ENCODE measurements at places on chromosomes 1 and 21.

DNA sequence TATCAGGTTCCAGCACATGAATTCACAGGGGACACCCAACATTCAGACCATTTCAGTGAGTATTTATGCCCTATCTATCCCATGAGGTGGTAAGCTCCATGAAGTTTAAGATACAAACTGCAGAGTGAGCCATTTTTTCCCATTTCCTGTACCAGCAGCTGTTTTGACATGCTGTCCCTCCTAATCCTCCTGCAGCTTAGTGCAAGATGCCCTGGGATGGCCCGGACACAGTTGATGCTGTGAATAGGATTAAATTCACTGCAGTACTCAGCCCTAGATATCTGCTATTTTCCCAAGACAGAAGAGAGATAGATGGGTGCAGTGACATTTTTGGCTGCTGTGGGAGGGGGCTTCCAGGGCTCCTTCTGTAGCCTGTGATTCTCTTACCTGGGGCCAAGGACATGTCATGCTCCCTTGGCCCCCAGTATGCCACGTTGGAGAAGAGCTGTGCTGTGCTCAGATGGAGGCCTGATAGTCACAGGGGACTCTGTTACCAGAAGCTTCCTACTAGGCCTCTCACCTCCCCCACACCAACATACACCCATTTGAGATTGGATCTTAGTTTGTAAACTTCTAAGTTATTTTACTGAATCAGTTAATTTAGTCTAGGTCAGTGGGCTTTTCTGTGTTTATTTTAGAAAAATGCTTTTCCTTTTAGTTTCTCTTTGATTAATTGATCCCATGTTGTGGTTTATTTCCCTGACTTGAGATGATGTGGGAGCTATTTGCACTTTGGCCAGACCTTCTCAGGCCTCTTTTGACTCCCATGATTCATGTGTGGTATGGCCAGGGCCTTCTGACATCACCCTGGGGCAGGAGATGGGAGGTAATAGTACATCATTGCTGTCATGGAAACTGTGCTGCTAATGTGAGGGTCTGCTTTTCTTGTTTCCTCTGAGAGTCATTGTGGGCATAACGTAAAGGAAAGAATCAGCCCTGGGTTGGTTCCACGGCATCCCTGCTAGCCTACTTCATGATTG lies 92.6 kb downstream of the ST3GAL3 start:
- no peak for DNase-seq

GRCh38 chr1:18157352-18157751 lies 49.8 kb downstream of the IGSF21 start:
- DNase-seq: no peak

- no peak for DNase-seq
Observed at GRCh38 chr1:155648207-155649147, 38.5 kb downstream of the MSTO1 start.

DNA sequence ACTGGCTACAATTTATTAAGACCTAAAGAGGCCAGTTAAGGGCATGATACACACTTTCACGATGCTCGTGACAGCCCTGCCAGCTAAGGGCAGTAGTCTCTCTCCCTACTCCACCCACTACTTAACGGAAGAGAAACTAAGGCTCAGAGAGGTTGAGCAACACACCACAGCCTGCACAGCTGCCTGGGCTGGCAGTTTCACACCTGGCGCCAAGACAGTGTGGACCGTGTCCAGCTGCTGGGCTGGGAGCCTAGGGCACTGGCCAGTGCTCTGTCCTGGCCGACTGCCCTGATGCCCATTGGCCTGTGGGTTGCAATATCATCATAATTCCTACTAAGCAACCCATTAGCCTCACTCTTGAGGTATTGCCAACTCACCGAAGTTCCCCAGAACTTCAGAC lies 27.6 kb downstream of the TENT5C start:
- DNase-seq: no peak

- no peak for DNase-seq
Observed at GRCh38 chr1:9838946-9839345, 15.2 kb upstream of the CLSTN1 start.

GRCh38 chr1:48966583-48966982 lies 189.9 kb upstream of the BEND5 start:
- no peak for DNase-seq

GRCh38 chr1:59936358-59936821 lies 9.8 kb upstream of the CYP2J2 start:
- no peak for DNase-seq

GRCh38 chr1:87202922-87203655 lies 125.6 kb upstream of the LMO4 start:
- no peak for DNase-seq

GRCh38 chr21:46455575-46456385 lies 2.9 kb upstream of the DIP2A start:
- DNase-seq: peak; percentile 38

DNA sequence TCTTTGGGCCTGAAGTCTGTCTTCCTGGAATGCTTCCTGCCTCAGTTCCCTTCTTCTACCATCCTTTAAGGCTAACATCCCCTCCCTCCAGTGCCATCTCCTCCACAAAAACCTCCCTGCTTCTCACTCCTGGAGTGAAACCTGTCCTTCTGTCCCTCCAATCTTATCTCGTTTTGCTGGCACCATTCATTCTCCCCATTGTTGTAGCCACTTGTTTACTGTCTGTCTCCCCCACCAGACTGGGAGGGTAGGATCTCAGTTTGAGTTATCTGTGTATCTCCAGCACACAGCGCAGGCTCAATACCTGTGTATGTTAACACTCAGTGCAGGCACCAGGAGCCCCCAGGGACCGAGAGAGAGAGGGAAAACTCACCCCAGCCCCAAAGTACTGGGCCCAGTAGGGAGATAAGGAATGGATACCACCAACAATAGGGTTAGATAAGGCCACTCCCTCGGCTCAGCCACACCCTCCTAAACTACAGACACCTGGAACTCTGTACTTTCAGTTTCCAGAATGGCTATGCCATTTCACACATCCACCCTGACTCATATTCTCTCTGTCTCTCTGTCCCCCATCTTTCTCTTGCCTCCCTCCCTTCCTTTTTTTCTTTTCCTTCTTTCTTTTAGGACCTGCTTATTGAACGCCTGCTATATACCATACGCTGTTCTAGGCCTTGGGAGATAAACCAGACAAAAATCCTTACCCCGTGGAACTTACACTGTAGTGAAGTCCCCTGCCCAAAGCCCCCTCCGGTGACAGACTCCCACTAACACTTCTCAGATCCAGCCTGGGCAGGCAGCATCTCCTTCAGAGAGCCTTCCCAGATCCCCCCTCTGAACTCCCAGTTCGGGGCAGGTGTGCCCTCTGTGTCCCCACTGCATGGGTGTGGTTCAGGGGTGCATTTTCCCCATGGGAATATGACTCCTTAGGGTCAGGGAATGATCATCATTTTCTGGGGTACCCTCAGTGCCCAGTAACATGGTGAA lies 3.3 kb upstream of the SSBP3 start:
- DNase-seq: no peak

DNA sequence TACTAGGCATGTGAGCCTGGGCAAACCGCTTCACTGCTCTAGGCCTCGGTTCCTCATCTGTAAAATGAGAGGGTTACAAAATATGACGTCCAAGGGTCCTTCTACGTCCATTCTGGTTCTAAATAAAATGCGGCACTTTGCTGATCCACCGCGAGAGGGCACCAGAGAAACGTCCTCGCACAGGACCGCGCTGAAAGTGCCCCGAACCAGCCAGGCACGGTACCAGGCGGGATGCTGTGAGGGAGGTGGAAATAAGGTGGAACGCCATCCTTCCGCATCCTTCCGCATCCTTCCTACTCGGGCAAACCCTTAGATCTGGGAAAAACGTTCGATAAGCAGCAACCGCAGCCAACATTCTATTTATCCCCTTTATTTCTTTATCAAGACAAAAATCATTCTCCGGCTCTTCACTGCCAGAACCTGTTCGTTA lies 60.3 kb upstream of the KRTAP19-8 start:
- DNase-seq: peak; percentile 92

DNA sequence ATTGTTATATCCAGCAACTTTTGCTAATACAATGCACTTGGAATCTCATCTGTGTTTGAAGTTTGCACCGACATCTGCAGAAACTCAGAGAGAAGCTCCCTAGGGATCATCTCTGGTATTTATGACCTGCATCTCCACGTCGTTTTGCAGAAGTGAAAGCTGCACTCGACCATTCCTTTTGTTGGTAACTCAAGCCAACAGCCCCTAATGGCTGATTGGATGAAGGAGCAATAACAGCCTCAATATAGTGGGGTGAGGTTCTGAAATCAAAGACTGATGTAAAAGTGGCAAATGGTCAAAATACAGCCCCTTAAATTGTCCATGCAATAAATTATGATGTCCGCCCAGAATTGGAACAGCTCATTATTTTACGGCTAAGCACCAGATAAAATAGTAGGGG lies 344.2 kb upstream of the KAZN start:
- no peak for DNase-seq

- peak; percentile 46 for DNase-seq
Observed at GRCh38 chr1:110544753-110545152, 25.8 kb upstream of the KCNA10 start.

GRCh38 chr1:228420968-228421826 lies 4.5 kb upstream of the TRIM17 start:
- no peak for DNase-seq

GRCh38 chr21:44089001-44089911 lies 17.9 kb upstream of the PWP2 start:
- peak; percentile 0 for DNase-seq

DNA sequence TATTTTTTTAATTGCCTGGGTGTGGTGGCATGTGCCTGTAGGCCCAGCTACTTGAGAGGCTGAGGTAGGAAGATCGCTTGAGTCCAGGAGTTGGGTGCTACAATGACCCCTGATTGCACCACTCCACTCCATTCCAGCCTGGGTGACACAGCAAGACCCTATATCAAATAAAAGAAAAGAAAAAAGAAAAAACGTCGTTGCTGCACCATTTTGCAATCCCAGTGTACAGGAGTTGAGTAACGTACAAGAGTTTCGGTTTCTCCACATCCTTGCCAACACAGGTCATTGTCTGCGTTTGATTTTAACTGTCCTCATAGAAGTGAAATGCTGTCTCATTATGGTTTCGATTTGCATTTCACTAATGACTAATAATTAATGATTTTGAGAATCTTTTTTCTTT lies 7.9 kb downstream of the ZNF684 start:
- no peak for DNase-seq

DNA sequence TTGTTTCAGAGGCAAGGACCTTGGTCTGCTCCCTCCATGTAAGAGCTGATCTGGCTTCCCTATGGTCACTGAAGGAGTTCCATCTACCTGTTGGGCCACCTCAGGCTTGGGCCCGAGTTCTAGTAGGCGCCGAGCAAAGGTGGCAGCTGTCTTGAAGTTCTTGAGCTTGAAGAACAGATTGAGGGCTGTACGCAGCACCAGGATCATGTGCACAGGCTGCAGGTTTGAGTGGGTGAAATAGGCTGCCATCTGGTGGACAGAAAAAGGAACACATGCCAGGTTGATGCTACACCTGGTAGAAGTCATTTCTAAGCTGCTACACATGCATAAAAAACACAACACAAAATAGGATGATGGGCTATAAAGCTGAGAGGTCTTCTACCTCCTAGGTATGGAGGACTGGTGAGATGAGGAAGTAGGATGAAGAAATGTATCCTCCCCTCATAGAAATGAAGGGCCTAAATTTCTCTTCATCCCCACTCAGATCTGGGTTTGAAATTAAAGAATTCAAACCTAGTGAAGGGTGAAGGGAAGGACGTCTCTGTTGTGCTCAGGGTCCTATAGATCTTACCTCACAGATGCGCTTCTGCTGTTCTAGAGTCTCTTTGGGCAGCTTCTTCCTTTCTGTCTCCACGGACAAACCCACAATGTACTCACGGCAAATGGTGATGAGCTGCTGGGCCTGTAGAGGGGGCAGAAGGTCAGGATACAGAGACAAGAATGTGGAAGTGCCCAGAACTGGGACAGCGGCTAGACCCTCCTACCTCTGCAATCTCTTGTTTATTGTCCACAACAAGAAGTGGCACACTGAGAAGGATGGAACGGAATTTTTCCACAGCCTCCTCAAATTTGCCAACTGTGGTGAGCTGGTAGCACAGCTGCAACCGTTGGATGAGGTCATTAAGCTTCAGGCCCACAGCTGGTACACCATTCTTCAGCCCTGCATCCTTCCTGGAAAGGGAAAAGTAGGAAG lies 6.6 kb upstream of the PEX19 start:
- DNase-seq: peak; percentile 39

DNA sequence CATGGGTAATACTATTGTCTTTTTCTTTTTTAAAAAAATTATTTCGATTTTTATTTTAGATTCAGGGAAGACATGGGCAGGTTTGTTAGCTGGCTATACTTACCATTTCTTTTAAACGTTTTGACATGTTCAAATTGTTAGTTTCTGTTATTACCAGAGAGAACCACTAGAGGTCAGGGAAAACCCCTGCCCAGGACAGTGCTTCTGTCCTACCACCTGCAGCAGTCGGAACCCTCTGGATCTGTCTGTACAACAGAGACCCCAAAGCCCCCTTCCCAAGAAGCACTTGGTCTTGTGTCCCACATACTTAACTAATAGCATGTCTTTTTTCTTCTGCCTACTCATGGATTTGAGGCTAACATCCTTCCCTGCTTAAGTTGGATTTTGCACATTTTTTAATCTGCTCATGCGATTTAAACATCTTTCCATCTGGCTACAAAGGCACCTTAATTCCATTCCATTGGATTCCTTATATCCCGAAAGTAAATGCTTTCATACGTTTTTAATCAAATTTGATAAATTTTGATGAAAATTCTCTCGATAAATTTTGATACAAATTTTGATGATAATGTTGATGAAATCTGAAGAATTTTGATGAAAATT lies 10.0 kb upstream of the C1orf115 start:
- peak; percentile 44 for DNase-seq

DNA sequence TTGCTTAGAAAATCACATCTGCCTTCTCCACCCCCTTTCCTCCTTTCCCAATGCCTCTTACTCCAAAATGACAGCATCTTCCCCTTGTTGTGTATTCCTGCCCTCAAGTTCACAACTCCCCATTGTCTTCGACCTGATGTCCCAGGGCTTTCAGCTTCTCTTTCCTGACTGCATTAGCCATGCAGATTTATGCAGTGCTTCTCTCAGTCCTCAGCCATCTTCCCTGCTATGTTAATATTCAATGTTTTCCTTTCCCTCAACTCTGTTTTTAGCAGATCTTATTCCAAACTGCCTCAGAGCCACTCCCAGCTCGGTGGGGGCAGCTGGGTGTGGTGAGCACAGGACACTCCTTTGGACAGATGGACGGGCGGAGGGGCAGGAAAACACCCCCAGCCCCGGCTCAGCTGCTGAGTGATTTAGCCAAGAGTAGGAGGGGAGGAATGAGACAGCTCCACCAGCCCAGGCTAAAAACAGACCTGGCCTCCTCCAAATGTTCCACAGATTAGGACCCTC lies 71.0 kb downstream of the CD2 start:
- DNase-seq: no peak

- DNase-seq: no peak
Observed at GRCh38 chr1:82225421-82226185, 424.9 kb downstream of the ADGRL2 start.

DNA sequence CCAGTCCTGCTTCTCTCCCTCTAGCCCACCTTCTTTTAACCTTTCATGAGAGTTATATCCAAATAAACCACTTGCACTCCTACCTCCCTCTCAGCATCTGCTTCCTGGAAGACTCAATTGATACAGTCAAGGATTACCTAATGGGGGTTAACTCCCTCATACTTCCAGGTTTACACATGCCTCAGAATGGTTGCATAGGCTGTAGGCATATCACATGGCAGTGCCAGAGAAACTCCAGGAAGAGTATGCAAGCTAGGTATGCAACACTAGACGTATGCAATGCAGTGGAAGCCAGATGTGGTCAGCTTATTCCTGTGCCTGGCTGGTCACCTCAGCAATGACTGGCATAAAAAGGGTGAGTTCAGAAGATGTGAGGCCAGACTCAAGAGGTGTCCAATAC lies 32.7 kb upstream of the VANGL1 start:
- no peak for DNase-seq

Data from head of caudate nucleus (tissue), 42 donors.